ENCODE measurements at places on chromosomes 5 and 9. TPM values are rescaled to one million over a fixed set of nuclear protein-coding genes. Genes with fewer than 3 reads are reported as not detected.

DNA sequence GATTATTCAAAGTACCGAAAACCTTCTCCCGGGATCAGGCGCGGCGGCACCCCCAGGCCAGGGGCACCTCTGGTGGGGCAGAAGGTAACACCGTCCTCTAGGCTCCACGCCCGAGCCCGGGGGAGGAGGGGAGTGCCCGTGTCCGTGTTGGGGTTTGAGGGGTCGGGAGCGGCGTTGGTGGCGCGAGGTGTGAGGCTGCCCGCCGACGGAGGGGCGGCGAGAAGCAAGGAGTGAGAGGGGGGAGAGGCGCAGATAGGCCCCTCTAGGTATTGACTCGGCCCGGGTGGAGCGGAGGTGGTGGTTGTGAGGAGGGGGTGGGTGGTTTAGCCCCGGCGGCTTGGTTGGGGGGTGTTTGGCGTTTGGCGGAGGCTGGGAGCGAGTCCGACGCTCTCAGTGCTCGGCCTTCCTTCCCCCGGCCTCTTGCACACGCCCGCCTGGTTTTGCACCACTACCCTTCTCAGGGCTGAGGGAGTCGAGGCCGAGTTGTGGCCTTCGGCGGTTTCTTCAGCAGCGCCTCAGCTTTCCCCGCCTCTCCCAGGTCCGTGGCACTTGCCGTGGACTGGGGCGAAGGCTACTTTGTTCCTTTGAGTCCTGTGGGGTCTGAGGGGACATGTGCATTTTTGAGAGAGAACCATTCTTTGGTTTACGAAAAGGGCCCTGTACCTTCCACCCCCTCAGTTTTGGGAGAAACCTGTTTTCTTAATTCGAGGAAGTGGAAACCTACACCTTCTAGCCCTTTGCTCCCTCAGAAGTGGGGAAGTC is 450 bp downstream of the GPBP1 start:
- DNase-seq: peak; percentile 76

DNA sequence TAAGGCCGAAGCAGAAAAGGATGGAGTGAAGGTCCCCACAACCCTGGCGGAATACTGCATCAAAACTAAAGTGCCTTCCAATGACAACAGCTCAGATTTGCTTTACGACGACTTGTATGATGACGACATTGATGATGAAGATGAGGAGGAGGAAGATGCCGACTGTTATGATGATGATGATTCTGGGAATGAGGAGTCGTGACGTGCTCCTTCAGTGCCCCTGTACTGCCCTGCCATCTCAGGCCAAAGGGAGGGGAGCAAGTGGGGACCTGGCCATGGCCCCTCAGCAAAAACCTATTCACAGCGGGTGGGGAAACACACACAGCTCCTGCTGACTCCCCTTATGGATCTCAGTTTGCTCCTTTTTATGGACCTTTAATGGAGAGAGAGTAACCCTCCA is 100.1 kb downstream of the UBE2R2 start:
- no peak for DNase-seq

DNA sequence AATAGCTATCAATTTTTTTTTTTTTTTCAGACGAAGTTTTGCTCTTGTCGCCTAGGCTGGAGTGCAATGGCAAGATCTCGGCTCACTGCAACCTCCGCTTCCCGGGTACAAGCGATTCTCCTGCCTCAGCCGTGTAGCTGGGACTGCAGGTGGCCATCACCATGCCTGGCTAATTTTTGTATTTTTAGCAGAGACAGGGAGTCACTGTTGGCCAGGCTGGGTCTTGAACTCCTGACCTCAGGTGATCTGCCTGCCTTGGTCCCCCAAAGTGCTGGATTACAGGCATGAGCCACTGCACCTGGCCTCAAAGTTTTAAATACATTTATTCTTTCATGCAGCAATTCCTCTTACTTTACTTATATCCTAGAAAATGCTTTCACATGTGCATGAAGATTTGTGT is 17.6 kb downstream of the TRIM14 start:
- DNase-seq: no peak

- no peak for DNase-seq
Measured at GRCh38 chr9:89743216-89743572, 138.4 kb downstream of the GADD45G start.

- peak; percentile 96 for DNase-seq
Measured at GRCh38 chr9:127112056-127112455, 10.4 kb downstream of the ANGPTL2 start.

SHISAL2B gene
- total RNA-seq: 15.4 TPM

SCGB3A2 gene
- 51.2 TPM for total RNA-seq

MEF2C gene
- 3.4 TPM for total RNA-seq

C9orf152 gene
- not detected for total RNA-seq

FBP1 gene
- 7.5 TPM for total RNA-seq

ZNF883 gene
- 0.21 TPM for total RNA-seq

GKAP1 gene
- 4.8 TPM for total RNA-seq
